HCEC 1CT (cell line): ENCODE measurements at places on chromosomes 11 and 22.
A peak's percentile ranks its signal among the peaks of the same experiment; 100 is the strongest.

DNA sequence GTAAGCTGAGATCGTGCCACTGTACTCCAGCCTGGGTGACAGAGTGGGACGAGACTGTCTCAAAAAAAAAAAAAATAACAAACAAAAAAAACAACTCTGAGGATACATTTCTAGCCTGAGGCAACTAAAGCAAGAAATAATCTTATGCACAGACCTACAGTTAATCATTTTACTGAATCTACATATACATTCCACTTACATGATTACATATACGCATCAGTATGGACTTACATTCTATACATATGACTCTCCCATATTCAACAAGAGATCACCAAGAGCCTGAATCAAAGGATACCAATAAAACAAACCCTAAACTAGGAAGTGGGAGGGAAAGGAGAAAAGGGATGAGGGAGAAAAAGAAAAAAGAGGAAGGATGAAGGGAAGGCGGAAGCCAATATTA lies 1.1 kb downstream of the ALG8 start:
- peak; percentile 5 for DNase-seq

DNA sequence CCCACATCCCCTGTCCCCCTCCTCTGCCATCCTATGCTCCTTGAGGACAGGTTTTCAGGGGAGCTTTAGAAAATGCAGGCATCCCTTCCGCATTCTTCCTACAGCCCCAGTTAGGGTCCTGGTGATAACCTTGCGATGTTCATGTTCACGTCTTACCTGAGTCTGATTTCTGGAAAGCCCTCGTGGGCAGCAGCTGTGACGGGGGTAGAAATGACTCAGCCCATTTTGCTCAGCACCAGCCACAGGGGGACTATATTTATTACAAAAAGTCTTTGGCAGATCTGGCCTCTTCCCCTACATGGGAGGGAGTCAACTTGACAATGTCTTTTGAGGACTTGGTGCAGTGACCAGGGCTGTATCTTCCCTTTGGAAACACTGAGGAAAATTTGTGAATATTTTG lies 12.3 kb downstream of the PKNOX2 start:
- DNase-seq, result no peak

DNA sequence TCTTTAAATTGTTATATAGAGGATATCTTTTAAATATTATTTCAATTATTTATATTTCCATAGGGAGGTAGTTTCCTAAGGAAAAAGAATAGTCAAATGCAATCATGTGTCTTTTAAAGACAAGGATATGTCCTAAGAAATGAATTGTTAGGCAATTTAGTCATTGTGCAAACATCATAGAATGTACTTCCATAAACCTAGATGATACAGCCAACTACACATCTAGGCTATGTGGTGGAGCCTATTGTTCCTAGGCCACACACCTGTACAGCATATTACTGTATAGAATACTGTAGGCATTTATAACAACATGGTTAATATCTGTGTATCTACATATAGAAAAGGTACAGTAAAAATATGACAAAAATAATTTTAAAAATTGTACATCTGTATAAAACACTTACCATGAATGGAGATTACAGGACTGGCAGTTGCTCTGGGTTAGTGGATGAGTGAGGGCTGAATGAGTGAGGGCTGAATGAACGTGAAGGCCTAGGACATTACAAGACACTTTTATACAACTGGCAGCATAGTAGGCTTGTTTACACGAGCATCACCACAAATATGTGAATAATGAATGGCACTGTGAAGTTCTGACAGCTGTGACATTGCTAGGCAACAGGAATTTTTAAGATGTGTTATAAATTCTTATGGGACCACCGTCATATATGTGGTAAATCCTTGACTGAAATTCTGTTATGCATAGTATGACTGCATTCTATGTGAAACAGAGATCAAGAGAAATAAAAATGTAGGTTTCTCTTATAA lies 1879.0 kb upstream of the RAG2 start:
- no peak for DNase-seq

- no peak for DNase-seq
Measured at GRCh38 chr11:119699227-119699626, 29.8 kb downstream of the NECTIN1 start.

GRCh38 chr11:28140689-28141455 lies 32.7 kb downstream of the METTL15 start:
- DNase-seq, result no peak
